ENCODE measurements at places on chromosomes 6 and 20. TPM values are rescaled to one million over a fixed set of nuclear protein-coding genes. Genes with fewer than 3 reads are reported as not detected.

The GSTA2 gene
- total RNA-seq = not detected

The CDK19 gene
- 26.5 TPM for total RNA-seq

The AURKA gene
- total RNA-seq = 83.0 TPM

The PRKN gene
- total RNA-seq = 0.77 TPM

The ENPP3 gene
- 0.35 TPM for total RNA-seq

The BMP6 gene
- total RNA-seq = not detected

The GZF1 gene
- 15.5 TPM for total RNA-seq

The ETV7 gene
- 15.3 TPM for total RNA-seq

The DLK2 gene
- total RNA-seq = not detected

The NKAIN4 gene
- not detected for total RNA-seq

DNA sequence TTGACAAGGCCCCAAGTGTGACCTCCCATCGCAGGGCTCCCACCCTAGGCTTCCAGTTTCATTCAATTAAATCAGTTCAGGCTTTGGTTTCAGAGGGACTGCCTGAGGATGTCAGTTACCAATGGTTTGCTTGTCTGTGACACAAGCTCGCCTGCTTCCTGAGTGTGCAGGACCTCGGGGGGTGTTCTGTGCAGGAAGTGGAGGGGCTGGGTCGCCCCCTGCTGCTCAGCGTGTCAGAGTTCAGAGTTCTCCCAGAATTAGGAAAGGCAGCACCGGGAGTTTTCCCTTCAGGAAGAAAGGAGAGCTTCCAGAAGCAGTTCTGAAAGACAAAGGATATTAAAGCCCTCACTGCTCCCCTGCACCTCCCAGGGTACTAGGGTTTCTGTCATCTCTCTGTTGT, 50.8 kb upstream of the TGM3 start:
- H3K27me3 ChIP-seq = peaks cover 8% of the 10 kb centered on the region
- no peaks in the 10 kb centered on the region for H3K4me1 ChIP-seq
- DNase-seq = no peak

GRCh38 chr20:10632721-10633509, 40.9 kb downstream of the JAG1 start:
- no peaks in the 10 kb centered on the region for H3K27me3 ChIP-seq
- H3K4me3 ChIP-seq = no peak overlapping the region
- no peak overlapping the region for H3K27ac ChIP-seq
- DNase-seq = no peak
- no peaks in the 10 kb centered on the region for H3K36me3 ChIP-seq

GRCh38 chr20:18748987-18749386, 64.6 kb upstream of the SCP2D1 start:
- H3K27ac ChIP-seq = no peak overlapping the region
- H3K27me3 ChIP-seq = no peaks in the 10 kb centered on the region
- H3K4me3 ChIP-seq = no peak overlapping the region
- H3K36me3 ChIP-seq = no peaks in the 10 kb centered on the region
- DNase-seq = no peak

- H3K4me3 ChIP-seq = no peak overlapping the region
- DNase-seq = no peak
- no peak overlapping the region for H3K27ac ChIP-seq
- no peaks in the 10 kb centered on the region for H3K36me3 ChIP-seq
- no peaks in the 10 kb centered on the region for H3K27me3 ChIP-seq
These were observed 19.5 kb downstream of the CDH4 start for GRCh38 chr20:61271312-61272231.

DNA sequence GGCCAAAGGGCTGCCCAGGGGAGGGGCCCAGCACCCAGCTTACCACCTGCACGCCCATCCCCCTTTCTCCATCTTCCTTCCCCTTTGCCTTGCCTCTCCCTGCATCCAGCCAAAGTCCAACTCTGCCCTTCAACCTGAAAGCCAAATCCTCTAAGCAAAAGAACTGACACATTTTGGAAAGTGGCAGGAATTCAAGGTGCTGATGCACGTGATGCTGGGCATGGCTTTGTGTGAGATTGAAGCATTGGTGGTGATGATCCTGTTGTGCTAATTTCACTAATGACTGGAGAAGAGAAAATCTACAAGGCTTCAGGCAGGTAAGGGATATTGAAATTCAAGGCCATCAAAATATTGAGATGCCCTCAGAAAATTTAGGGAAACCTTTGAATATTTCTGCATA, 23.3 kb downstream of the SYNDIG1 start:
- H3K4me1 ChIP-seq = no peaks in the 10 kb centered on the region
- no peak for DNase-seq
- no peaks in the 10 kb centered on the region for H3K27me3 ChIP-seq
- no peak overlapping the region for H3K4me3 ChIP-seq
- no peaks in the 10 kb centered on the region for H3K36me3 ChIP-seq

DNA sequence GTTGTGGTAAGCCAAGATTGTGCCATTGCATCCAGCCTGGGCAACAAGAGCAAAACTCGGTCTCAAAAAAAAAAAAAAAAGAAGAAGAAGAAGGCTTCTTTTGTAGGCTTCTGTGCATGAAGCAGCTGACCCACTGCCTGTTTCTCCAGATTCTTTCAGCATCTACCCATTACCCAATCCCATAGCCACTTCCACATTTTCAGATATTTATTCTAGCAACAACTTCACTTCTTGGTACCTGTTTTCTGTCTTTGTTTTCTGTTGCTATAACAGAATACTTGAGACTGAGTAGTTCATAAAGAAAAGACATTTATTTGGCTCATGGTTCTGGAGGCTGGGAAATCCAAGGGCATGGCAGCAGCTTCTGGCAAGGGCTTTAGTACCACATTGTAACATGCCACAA, 95.3 kb upstream of the SGK1 start:
- H3K27ac ChIP-seq = no peak overlapping the region
- peaks cover 2% of the 10 kb centered on the region for H3K27me3 ChIP-seq
- no peaks in the 10 kb centered on the region for H3K36me3 ChIP-seq

DNA sequence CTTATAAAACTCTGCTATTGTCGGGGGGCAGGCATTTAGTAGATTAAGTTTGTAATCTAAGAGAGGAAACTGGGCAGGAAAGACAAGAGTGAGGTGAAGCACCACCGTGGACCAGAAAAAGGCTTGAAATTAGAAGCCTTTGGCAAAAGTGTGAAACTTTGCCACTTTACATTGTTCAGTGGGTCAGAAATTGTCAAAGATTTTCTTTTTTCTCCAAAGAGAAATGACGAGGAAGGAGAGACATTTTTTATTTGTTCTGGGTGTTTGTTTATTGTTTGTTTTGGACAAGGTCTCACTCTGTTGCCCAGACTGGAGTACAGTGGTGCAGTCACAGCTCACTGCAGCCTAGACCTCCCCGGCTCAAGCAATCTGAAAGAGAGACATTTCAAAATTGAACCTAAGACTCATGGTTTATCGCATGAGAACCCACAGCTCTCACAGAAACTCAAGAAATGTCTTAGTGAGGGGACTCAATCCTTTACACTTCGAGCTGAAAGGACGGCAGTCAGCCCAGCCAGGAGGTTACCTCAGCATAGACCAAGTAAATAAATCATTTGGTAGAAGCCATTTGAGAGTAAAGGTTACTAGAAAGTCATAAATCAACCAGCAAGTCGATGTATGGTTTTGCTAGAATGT, 262.8 kb upstream of the TAB2 start:
- H3K27ac ChIP-seq = peak overlapping the region; percentile 57
- no peak for DNase-seq
- peaks cover 33% of the 10 kb centered on the region for H3K4me1 ChIP-seq
- no peaks in the 10 kb centered on the region for H3K27me3 ChIP-seq
- H3K36me3 ChIP-seq = peaks cover 2% of the 10 kb centered on the region

DNA sequence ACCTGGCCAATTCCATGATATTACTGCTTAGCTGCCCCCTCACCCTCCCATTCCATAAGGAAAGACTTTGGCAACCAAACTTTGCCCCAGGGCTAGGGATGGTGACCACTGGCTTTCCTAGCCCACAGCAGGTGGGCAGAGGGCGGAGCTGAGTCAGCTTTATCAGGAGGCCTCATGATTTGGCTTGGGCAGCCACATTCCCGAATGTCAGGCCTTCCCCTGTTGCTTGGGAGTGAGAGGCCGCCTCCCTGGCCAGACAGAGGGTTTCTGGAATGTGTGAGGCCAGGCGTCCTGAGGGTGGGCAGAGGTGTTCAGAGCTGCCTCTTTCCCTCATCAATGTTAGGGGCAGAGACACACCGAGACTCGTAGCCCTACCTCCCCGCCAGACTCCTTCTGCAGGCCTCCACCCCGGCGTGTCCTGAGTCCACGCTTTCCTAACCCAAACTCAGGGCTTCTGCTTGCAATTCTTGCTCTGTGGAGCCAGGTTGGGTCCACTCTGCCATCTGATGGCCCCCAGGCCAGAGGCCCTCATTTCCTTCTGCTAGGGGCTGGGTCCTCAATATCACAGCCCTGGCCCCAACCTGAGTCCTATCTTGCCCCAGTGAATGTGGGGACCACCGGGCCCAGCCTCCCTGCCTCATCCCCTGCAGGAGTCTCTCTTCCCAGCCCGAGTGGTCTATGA, 19.3 kb downstream of the UQCC2 start:
- peaks cover 62% of the 10 kb centered on the region for H3K36me3 ChIP-seq
- no peaks in the 10 kb centered on the region for H3K27me3 ChIP-seq
- peaks cover 65% of the 10 kb centered on the region for H3K4me1 ChIP-seq
- DNase-seq = no peak
- peak overlapping the region; percentile 86 for H3K27ac ChIP-seq

GRCh38 chr20:8291200-8291599, 159.1 kb downstream of the PLCB1 start:
- H3K27me3 ChIP-seq = no peaks in the 10 kb centered on the region
- H3K4me3 ChIP-seq = no peak overlapping the region
- H3K36me3 ChIP-seq = no peaks in the 10 kb centered on the region
- no peak for DNase-seq

- no peak for DNase-seq
- H3K4me3 ChIP-seq = no peak overlapping the region
- H3K27me3 ChIP-seq = no peaks in the 10 kb centered on the region
- H3K36me3 ChIP-seq = peaks cover 2% of the 10 kb centered on the region
These were observed 129.8 kb downstream of the FOXO3 start for GRCh38 chr6:108690326-108691049.

DNA sequence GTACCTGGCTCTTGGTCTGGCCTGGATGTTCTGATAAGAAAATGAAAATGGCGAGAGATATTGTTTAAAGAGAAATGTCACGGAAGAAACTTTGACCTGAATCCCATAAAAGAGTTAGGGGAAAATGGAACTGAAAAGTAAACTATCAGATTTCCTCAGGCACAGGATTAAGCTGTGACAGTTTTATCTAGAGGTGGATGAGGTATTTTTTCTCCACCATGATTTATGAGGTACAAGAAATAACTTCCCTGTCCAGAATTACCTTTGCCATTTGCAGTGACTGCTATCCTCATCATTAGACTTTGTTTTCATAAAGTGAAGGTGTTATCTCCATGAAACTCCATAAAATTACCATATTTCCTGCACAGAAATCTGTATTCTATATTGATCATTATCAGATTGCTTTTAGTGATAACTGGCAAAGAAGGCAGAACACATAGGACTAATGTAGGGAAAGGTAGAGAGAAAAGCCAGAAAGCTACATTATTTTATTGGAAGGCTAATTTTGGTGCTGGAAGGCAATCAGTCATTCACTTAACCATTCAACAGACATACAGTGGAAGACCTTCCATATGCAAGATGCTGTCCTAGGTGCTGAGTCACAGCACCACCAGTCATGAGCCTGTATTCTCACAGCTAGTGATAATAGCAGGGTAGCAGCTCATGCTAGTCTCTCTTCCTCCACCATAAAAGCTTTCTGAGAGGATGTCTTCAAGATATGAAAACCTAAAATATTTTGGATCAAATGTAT, 427.3 kb upstream of the CITED2 start:
- H3K4me3 ChIP-seq = no peak overlapping the region
- DNase-seq = no peak
- no peak overlapping the region for H3K27ac ChIP-seq
- H3K36me3 ChIP-seq = no peaks in the 10 kb centered on the region

GRCh38 chr6:34546551-34547321, 9.4 kb downstream of the SPDEF start:
- H3K27ac ChIP-seq = no peak overlapping the region
- no peaks in the 10 kb centered on the region for H3K36me3 ChIP-seq
- H3K27me3 ChIP-seq = no peaks in the 10 kb centered on the region
- no peak for DNase-seq
- H3K4me1 ChIP-seq = no peaks in the 10 kb centered on the region

- no peak overlapping the region for H3K27ac ChIP-seq
- H3K4me1 ChIP-seq = no peaks in the 10 kb centered on the region
- H3K27me3 ChIP-seq = peaks cover 3% of the 10 kb centered on the region
- no peaks in the 10 kb centered on the region for H3K36me3 ChIP-seq
- H3K4me3 ChIP-seq = no peak overlapping the region
These were observed 90.0 kb downstream of the ATP9A start for GRCh38 chr20:51678026-51678697.

GRCh38 chr6:81465859-81466258, 286.6 kb downstream of the TENT5A start:
- no peak overlapping the region for H3K27ac ChIP-seq
- no peaks in the 10 kb centered on the region for H3K36me3 ChIP-seq

DNA sequence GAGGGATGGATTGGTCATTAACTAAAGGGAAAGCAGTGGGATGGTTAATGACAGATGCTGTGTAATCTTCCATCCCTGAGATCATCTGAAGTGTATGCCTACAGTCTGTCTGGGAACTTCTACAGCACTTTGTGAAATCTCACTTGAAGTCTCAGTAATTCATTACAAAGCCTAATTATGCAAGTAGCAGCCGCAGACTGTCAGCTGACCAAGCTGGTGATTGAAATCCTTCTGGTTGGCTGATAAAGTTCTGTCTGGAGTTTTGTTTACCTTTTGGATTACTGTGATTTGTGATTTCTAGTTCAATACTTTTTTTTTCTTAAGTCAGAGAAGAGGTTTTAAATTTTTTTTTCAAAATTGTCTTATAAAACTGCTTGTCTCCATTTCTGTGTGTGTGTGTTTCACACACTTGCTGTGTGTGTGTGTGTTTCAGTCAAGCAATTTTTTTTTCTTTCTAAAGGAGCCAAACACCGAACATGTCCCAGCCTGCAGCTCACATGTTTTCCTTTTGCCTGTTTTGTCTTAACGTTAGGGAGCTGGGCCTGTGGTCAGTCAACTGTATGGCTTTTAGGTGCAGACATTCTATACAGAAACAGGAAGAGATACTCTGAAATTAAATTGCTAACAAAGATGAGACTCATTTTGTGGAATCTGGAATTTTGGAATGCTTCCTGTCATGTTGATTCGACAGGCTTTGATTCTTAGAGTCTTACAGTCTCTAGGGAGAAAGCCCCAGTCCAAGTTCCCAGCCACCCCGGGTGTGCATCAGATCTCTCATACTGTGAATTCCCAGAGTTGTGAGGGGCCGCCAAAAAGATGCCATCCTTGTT, 28.5 kb upstream of the ADGRF4 start:
- no peaks in the 10 kb centered on the region for H3K4me1 ChIP-seq
- no peak for DNase-seq
- H3K27me3 ChIP-seq = peaks cover 23% of the 10 kb centered on the region
- H3K27ac ChIP-seq = no peak overlapping the region
- H3K36me3 ChIP-seq = no peaks in the 10 kb centered on the region

DNA sequence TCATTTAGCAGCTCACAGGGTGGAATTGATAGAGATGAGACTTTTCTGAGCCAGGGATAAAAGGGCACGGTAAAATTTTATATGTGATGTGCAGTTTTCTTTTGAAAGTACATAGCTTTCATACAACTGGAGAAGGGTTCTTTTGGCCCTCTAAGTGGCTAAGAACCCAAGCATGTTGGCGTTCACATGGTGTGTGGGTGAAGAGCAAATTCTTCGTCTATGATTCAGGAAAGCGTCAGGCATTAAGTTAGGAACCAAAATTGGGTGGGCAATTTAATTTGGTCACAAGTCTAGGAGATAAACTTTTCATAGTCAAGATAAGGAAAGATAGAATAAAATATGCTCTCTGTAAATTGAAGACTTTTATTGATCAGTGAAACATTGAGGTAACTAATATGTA, 153.9 kb downstream of the UTRN start:
- no peaks in the 10 kb centered on the region for H3K27me3 ChIP-seq
- peaks cover 4% of the 10 kb centered on the region for H3K4me1 ChIP-seq
- H3K4me3 ChIP-seq = no peak overlapping the region
- DNase-seq = no peak

Data from activated CD4-positive, alpha-beta T cell treated with anti-CD3 and anti-CD28 coated beads, Interleukin-2, amount 10 ng/mL, durations not matched to agents 7 days and 5 days (primary cell).